Stimulated activated CD4-positive, alpha-beta T cell treated with anti-CD3 and anti-CD28 coated beads, Interleukin-15, amount 100 ng/mL, for 1 hour (primary cell): ENCODE measurements at places on chromosomes 7 and 10.

- DNase-seq: no peak
Observed at GRCh38 chr7:130493275-130493873, 1.5 kb downstream of the MEST start.

- DNase-seq: no peak
Observed at GRCh38 chr7:159143780-159144757, 598 bp downstream of the VIPR2 start.

DNA sequence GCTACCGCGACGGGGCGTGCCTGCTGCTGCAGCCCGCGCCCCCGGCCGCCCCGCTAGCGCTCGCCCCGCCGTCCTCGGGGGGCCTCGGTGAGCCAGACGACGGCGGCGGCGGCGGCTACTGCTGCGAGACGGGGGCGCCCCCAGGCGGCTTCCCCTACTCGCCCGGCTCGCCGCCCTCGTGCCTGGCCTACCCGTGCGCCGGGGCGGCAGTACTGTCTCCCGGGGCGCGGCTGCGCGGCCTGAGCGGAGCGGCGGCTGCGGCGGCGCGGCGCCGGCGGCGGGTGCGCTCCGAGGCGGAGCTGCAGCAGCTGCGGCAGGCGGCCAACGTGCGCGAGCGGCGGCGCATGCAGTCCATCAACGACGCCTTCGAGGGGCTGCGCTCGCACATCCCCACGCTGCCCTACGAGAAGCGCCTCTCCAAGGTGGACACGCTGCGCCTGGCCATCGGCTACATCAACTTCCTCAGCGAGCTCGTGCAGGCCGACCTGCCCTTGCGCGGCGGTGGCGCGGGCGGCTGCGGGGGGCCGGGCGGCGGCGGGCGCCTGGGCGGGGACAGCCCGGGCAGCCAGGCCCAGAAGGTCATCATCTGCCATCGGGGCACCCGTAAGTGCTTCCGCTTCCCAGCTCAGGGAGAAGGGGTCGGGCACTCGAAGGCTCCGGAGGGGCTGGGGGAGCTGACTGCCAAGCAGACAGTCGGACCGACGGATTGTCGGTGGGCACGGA is 761 bp downstream of the PTF1A start:
- DNase-seq: no peak

DNA sequence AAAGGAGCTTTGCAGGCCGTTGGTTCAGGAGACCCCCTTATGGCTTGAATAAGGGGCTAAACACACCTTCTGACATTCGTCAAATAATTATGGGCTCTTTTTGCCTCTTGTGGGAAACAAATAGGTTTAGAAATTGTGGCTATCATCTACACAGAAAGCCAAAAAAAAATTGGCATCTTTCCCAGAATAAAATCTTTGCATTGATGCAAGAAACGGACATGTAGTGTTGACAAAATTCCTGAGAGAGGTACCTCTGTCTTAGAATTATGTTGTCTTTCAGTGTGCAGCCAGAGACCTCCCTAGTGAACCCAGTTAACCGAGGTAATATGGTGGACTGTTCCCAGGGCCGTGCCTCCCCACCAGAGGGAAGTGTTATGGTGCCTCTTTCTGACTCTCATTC is 283.9 kb downstream of the SDHAF3 start:
- DNase-seq: no peak

DNA sequence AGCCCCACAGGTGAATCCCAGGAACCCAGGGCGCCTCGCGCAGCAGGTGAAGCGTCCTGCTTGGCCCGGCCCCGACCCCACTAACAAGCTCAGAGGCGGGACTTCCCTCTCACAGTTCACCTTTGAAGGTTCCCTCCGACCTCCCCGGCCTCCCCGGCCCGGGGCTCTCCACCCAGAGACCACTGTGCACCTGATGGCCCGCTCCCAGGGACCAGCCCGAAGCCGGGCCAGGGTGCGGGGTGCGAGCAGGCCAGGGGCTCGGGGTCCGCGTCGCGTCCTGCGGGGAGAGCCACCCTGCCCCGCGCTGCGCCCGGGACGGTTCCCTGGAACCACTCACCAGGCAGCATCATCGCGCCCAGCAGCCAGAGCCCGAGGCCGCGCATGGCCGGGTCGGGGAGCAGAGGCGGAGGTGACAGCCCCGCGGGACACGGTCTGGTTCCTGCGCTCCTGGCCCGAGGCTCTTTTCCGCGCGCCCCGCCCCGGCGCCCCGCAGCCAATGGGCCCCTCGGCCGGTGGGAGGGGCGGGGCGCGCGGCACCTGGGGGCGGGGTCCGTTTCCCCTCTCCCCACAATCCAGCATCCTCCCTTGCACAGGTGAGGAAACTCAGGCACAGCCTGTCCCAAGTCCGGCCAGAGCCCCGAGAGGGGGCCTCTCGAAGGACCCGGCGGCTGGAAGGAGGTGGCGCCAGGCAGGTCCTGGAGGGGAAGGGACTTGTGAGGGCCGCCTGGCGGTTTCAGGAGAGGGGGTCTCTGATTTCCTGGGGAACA is at the start of gene ADAM8:
TSS of gene ADAM8 (minus strand) at position 434 of the 767 bp plus-strand sequence. CDS start at position 383, 51 bp downstream.
- DNase-seq: peak; percentile 45

DNA sequence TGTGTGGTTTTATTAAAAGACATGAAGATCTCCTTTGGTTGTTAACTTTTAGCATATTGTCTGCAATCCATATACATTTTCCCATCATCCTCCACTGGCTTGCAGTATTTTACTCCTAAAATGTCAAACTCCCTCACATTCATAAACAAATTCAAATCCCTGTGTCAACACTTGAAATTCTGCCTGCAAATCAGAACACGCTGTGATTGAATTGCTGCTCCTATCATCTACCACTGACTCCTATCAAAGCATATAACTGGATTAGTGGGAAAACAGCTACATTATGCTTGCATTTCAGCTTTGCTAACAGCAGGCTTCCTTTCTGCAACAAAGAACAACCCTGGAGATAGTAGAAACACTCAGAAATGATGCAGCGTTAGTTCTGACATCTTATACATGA is 281.8 kb upstream of the HGF start:
- DNase-seq: no peak

DNA sequence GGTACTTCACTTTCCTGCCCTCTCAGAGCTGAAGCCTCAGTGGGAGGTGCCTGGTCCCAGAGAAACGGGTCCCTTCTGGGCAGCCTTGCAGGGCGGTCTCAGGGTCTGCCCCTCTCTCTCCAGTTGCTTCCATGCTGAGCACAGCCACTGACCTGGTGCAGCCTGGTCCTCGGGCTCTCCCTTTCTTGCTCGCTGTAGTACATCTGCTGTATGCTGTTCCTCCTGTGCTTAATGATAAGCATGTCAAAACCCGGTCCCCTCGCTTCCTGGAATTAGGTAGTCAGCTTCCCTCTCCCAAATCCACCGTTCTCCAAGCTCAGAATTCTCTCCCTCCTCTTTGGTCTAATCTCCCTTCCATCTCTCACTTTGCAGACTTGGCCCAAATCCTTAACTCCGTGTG is 11.0 kb upstream of the HPS1 start:
- no peak for DNase-seq

GRCh38 chr7:81232084-81232799 is 313.4 kb upstream of the SEMA3C start:
- DNase-seq: no peak

GRCh38 chr7:105015390-105015965 is 1.5 kb downstream of the KMT2E start:
- DNase-seq: no peak

DNA sequence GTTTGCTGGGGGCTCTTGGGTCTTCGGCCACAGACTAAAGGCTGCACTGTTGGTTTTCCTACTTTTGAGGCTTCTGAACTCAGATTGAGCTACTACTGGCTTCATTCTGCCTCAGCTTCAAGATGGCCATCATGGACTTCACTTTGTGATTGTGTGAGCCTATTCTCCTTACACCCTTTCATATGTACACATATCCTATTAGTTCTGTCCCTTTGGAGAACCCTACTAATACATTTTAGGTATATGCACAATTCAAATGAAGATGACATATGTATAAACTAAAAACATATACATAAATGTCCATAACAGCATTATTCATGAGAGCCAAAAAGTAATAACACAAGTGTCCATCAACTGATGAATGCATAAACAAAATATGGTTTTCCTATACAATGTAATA is 75.7 kb downstream of the GPR37 start:
- no peak for DNase-seq

DNA sequence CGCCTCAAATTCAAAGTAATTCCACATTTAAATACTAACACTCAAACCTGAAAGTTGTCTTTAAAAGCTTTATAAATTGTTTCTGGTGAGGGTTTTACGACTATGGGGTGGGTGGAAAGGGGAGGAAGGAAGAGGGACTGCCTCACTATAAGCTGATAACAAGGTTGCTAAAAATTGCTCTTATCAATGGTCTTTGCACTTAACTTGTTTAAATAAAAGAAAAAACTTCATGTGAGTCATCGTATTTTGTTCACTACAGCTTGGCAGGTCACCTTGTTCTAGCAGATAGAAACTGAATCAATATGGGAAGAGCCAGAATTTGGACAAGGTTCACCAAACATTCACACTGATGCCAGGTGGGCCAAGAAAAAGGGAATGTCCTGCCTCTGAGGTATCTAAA is 129.2 kb downstream of the TES start:
- DNase-seq: no peak

DNA sequence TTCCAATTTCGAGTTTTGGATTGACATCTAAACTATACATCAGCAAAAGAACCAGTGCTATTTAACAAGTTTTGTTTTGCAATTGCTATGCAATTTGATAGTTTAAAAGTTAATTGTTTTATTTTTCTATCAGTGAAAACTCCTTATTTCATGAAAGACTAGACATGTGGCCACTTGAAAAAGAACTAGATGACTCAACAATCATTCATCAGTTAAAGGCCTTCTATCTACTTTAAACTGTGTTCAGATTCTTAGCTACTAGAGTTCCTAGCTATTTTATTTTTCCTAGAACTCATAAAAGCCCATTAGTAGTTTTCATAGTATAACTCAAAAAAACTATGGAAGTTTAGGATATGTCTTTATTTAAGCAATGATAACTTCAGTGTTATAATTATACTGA is 104.6 kb upstream of the LSM8 start:
- no peak for DNase-seq

GRCh38 chr7:37441816-37442215 is 6.8 kb downstream of the ELMO1 start:
- no peak for DNase-seq

DNA sequence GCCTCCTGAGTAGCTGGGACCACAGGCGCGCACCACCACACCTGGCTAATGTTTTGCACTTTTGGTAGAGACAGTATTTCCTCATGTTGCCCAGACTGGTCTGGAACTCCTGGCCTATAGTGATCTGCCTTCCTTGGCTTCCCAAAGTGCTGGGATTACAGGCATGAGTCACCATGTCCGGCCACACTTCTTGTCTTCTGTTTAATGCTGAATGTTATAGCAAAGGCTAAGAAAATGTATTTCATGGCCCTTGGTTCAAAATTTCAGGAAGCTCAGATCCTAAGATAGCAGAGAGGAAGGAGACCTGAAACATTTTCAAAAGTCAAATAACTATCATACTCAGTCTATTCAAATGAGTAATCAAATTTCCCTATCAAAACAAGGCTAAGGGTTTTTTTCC is 229.6 kb downstream of the BAMBI start:
- no peak for DNase-seq

GRCh38 chr10:113104047-113104446 is 154.0 kb downstream of the TCF7L2 start:
- no peak for DNase-seq

DNA sequence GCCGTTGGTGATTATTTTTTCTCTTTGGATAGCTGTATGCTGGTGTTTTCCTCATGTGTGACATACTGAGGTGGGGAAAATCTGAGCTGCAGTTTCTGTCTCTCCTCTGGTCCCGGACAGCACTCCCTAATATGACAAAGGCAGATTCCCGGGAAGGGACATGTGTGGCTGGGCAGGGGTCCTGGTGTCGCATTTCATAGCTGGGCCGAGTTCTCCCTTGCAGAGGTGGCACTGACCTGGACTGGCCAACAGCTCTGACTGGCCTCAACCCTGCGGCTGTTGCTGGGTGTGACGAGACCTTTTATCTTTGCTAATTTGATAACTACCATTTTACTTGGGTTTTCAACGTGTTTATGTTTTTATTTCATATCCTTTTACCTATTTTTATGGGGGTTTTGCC is 248.6 kb upstream of the TCERG1L start:
- no peak for DNase-seq

DNA sequence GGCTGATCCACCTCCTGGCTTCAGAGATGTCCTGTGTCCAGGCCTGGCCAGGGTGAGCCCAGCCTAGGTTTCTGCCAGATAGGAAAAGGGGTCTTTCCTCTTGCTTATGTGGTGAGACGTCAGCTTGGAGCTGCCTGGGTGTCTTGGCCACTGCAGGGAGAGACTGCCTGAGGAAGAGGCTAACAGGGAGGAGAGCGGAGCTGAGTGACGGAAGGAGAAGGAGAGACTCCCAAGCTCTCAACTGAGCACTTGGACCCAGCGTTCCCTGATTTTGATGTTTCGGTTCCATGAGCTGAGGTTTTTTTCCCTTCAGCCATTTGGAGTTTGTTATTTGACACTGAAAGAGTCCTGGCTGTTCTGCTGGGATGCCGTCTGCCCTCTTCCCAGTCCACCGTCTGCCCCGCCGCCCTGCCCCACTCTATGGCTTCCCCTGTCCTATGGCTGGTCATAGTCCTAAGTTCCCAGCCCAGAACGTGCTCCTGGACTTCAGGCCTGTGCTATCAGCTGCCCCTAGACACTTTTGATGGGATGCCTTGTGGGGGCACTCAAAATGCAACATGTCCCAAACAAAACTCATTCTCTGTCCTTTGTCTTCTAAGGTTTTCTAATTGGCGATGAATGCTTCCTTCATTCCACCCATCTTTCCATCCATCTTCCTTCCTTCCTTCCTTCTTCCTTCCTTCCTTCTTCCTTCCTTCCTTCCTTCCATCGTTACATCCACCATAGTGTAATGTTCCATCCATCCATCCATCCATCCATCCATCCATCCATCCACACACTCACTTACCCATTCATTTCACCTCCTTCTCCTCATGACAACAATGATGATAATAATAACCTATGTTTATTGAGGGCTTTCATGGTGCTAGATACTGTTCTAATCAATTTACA is 20.3 kb upstream of the PCBD1 start:
- DNase-seq: no peak

GRCh38 chr7:106069471-106070200 is 42.5 kb downstream of the SYPL1 start:
- no peak for DNase-seq

DNA sequence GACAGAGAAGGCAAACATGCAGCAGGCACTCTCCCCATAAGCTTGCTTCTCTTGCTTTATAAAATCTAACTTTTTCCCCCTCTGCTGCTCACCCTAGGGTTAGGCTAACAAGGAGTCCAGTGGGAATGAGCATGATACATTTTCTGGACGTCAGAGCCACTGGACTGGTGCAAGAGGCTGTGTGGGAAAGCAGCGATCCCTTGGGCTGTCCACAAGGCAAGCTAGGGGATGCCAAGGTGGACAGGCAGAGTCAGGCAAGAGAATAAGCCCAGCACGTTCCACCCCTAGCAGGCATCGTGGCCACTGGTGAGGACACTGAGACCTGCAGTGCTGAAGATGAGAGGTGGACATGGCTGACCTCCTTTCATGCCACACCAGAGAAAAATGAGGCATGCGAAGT is 290.9 kb upstream of the ZMIZ1 start:
- DNase-seq: no peak
